ENCODE measurements at places on chromosomes 3 and 15.
A peak's percentile ranks its signal among the peaks of the same experiment; 100 is the strongest.

DNA sequence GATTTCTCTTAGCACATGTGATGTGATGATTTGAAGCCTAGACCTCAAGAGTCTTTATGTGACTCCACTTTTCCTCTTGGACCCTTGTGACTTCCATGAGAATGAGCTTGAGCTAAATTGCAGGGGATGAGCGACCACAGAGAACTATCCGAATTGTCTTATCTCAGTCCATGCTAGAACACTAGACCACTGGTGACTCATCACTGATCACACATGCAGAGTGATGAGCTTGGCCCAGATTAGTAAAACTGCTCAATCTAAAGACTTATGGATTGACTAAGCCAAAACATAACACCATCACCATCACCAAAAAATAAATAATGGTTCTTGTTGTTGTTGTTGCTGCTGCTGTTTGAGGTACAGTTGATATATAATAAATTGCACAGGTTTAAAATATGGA is 114.1 kb upstream of the CFAP20DC start:
- no peak for ATAC-seq

DNA sequence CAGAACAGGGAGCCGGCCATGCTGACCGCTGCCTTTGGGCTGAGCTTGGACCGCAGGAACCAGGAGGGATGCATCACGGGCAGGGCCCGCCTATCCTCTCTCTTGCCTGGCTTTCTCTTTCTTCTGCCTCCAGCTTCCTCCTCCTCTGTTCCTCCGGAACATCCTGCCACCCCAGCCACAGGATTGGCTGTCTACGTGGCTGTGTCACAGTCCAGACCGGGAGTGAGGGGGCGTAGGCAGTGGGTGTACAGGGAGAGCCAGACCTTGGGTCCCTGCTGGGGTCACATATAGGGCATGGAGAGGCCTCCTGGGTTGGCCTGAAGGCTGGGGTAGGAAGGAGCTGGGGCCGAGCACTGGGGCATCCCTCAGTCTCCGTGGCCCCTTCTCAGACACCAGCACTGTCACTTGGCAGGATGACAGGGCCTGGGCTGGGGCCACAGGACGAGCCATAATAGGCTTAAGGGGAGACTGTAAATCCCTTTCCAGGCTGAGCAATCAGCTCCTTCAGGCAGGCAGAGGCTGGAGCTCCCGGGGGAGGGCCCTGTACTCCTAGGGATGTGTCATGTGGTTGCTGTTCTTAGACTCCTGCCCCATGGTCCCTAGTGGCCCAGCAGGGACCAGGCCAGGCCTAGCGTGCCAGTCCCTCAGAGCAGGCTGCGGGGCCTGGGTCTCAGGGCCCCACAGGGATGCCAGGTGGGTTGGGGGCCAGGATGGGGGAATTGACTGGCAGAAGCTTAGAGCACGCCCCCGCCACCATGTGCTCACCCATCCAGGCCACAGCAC is 25.4 kb downstream of the LINGO1 start:
- ATAC-seq: no peak

DNA sequence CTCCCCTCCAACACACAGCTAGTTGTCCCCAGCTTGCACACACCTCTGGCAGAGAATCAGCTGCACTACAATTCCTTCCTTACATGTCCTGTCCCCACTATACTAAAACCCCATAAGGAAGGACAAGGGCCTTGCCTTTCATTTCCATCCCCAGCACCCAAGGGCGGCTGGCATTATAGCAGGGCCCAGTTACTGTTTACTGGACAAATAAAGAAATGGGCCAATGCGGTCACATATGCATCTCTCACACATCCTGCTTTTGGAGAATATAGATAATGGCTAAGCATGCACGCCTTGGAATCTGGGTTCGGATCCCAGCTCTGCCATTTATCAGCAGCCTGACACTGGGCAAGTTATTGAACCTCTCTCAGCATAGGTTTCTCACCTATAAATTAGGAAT is 99.1 kb downstream of the DAPK2 start:
- ATAC-seq: no peak

- ATAC-seq: no peak
Measured at GRCh38 chr15:90381515-90381914, 6.5 kb upstream of the IQGAP1 start.

DNA sequence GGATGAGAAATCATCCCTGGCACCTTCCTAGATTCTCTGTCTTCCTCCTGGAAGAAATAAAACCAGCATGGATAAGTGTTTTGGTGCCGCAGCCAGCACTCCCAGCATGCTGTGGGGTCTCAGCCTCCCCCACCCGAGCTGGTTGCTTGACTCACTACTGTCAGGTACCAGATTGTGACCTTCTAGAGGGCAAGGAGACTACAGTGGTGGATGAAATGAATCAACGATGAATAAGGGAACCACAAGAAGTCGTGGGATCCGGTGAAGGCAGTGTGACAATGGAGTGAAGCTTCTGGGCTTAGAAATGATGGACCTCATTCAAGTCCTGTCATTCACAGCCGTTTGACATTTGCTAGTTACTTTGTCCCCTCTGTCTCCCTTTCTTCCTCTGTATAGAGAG is 50.2 kb upstream of the SLCO3A1 start:
- ATAC-seq: no peak

DNA sequence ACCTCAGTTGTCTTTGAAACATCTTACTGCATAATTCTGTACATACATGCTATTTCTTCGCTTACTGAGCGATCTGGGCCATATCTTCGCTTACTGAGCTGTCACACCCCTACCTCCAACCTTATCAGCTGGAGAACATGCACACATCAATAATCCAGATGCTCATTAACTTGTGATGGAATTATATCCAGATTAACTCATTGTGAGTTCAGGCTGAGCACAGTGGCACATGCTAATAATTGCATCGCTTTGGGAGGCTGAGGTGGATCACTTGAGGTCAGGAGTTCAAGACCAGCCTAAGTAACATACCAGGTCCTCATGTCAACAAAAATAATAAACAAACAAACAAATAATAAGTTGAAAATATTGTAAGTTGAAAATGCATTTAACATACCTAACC is 19.3 kb upstream of the ANXA2 start:
- no peak for ATAC-seq

DNA sequence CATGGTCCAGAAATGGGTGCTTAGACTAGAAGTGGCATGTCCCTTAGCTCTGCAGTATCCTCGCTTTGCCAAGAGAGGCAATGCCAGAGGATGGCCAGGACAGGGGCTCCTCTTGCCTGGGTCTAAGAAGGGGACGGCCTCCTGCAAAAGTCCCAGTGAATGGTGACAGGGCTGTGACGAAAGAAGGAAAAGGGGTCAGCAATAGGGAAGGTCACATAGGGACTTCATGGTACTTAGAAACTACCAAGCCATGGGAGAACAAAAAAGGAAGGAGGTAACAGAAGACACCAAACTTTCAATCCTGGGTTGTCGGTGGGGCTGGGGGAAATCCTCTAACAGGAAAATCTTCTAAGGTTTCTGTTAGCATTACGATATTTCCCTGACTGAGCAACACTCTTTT is 36.2 kb upstream of the ATOSA start:
- ATAC-seq: no peak

- ATAC-seq: no peak
Measured at GRCh38 chr3:106880206-106880605, 497.0 kb upstream of the CCDC54 start.

- ATAC-seq: no peak
Measured at GRCh38 chr3:123290107-123290930, 88.6 kb downstream of the SEC22A start.

- peak; percentile 36 for ATAC-seq
Measured at GRCh38 chr3:131326307-131326706, 55.3 kb upstream of the NUDT16 start.

GRCh38 chr3:15438983-15439382 is 11.6 kb downstream of the EAF1 start:
- no peak for ATAC-seq

DNA sequence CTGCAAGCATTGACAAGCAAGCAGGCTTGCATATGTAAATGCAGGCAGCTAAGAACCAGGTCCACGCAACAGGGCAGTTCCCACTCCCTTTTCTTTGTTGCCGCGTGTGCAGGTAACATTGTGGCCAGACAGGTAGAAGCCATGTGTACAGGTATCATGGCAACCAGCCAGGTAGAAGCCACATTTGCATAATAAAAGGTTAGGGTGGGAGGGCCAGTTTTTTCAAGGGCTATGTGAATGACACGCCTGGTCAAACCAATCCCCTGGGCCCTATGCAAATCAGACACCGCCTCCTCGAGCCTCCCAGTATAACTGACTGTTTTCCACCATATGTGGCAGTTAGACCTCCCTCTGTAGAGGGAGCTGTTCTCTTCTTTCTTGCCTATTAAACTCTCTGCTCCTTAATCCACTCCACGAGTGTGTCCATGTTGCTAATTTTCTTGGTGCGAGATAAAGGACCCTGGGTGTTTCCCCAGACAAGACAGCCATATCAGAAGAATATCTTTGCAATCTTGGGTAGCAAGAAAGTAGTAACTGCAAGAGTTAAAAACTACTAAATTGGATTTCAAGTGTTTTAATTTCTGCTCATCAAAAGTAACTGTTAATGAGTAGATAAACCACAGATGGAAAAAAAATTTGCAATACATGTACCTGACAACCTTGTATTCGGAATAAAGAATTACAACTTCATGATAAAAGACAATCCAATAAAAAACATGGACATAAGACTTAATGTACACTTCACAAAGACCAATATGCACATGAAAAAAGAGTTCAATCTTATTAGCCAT is 21.8 kb downstream of the PCOLCE2 start:
- ATAC-seq: no peak

DNA sequence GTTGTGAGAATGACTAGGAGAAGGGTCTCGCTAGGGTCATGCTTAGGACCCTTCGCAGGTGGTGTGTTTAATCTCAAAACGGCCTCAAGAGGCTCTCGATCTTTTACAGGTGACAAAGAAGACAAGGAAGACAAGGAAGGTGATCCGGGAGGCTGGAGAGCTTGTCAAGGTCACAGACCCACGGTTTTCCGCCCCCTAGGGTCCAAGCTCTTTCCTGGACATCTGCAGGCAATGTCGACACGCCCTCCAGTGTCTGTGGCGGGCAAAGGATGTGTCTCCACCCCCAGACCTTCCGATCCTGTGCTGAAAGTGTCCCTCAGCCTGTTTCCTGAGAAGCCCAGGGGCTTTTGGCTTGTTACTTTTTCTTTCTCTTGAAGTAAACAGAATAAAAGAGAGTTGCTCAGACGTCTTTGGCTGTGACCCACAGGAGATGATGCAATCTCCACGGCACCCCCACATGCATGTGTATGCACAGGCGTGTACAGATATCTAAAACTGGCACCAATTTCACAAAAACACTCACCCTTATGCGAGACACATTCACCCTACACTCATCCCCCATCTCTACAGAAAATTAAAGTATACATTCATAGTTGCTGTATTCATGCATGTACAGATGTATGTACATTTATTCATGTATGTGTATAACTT is 108.8 kb downstream of the KLF13 start:
- peak; percentile 87 for ATAC-seq

GRCh38 chr15:64993290-64993689 is 3.6 kb upstream of the SPG21 start:
- ATAC-seq: no peak

- ATAC-seq: no peak
Measured at GRCh38 chr15:45424429-45424828, 46.1 kb upstream of the GATM start.

GRCh38 chr3:194135516-194135805 is 487 bp upstream of the HES1 start:
- ATAC-seq: no peak

DNA sequence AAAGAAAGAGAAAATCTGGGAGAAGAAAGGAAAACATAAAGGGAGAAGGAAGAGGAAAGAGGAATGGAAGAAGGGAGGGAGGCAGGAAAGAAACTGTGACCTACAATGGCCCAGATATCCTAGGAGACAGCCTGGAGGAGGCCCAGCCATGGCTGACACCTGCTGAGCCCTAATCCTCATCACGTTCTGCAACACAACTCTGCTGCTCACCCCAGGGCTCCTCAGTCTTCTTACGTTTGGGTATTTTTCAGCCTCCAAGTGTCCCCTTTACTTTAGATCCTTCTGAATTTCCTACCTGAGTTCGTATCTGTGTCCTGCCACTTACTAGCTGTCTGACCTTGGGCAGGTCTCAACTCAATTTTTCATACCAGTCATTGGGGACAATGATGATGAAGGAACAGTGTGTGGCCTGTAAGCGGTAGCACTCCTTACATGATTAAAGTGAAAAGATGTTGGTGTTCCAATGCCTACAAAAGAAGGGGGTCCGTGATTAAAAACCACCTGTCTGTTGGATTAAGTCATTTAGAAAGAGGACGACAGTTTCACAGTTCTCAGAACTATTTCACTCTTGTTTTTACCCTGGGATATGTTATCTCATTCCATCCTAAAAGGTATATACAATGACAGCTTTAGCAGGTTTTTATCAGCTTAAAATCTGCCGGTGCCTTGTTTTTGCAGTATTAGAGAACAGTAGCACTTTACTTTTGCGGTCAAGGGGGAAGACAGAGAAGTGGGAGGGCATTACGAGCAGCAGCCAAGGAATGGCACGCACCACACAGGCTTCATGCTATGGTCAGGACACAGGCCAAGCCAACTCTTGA is 47.4 kb downstream of the CCR4 start:
- no peak for ATAC-seq

GRCh38 chr3:101150504-101150903 is 157.3 kb upstream of the ABI3BP start:
- peak; percentile 36 for ATAC-seq

DNA sequence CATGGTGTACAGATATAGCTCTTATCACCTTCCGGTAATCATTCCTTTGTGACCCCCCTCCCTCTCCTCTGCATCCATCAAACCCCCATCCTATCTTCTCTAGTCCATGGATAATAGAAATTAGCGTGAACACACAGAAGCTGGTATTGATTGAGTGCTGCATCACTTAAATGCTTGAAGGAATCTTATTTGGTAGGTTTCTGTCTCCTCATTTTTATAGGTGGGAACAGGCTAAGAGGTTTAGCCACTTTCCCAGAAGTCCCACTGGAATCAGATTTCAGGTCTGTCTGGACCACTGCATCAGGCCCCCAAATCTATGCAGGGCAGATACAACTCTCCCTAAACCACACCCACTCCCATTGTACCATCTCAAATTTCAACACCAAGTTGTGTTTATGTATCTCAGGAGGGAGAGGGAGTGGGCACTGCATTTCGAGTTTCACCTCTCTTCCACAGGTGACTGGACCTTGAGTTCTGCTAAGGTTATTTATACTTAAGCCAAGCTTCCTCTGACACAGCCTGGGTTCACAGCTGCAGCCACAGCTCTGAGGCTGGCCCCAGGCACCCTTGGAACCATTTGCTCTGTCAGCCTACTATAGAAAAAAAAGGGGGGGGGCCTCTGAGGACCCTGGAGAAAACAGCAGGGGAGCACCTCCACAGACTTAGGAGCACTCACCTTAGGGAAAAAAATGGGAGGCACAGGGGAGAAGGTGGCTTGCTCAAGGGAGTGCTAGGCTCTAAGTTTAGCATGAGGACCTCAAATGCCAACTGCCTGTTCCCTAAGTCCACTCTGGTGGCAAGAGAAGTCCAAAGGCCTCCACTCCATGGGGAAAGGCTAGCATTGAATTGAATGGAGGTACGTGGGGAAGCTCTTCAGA is 2.1 kb upstream of the NMB start:
- no peak for ATAC-seq
